ENCODE measurements at places on chromosomes 1 and 21.

GRCh38 chr1:48710318-48710717, 66.4 kb downstream of the BEND5 start:
- DNase-seq = no peak

- DNase-seq = no peak
Observed at GRCh38 chr1:226425004-226425378, 17.1 kb upstream of the PARP1 start.

DNA sequence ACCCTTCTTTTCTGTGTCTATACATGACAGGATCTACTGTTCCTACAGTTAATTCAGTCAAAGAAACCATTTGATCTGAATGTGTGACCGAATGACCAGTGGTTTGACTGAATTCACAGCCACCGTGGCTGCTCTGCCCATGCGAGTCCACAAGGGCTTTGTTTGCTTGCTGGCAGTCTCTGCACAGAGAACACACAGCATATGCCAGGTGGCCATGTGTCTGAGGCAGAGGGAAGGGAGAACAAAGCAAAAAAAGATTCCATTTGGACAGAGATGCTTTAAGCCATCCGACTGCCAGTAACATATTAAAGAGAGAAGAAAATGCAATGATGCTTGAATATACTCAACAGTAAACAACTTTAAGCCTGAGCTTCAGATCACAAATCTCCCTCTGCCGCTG, 737.8 kb upstream of the CXADR start:
- peak; percentile 43 for DNase-seq

DNA sequence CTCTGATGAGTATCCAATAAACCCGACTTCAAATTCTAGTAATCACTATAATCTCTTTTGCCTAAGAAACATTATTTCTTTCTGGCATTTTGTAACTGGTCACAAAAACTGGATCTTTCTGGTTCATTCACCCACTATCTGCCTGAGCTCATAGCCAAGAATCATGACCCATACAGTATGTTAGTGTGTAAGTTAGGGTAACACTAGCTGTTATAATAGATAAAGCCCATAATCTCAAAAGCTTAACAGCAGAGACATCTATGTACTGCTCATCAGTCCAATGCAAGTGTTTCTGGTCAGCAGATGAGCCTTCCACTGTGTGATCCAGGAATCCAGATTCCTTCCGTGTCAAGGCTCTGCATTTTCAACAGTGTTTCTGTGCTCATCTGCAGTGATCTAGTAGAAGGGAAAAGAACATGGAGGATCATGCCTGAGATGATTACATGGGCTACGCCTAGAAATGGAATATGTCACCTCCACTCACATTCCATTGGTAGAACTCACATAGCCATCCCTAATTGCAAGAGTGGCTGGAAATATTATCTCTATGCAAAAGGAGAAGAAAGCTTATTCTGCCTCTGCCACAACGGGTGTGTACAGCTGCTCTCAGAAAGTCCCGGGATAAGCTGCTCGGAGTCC, 27.7 kb downstream of the RRAGC start:
- DNase-seq = no peak

DNA sequence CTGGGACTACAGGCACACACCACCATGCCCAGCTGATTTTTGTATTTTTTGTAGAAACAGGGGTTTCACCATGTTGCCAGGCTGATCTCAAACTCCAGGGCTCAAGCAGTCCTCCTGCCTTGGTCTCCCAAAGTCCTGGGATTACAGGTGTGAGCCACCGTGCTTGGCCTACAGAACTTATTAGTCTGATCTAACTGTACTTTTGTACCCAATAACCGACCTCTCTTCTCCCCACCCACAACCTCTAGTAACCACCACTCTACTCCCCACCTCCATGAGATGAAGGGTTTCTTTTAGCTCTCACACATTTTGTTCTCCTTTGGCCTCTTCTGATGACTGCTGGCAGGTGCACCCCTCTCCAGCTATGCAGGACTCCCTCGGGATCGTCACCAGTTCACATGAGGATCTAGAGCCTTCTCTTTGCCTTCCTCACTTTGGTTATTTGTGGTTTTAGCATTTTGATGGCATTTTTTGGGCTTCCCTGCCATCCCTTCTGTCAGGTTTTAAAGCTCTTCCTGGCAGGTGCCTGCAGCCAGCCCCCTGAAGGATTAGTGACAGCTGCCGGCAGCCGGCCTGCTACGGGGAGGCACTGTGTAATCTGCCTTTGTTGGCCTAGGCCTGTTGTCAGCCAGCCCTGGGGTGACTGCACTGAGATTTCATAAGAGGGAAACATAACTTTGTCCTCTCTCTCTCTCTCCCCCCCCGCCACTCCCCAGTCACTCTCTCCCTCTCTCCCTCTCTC, 99.8 kb upstream of the ATP1A1 start:
- DNase-seq = peak; percentile 17

All from DMS53 (cell line).